CD4-positive, alpha-beta memory T cell (primary cell): ENCODE measurements at places on chromosomes 2 and 18. TPM values are rescaled to one million over a fixed set of nuclear protein-coding genes. Genes with fewer than 3 reads are reported as not detected.

The HOXD9 gene
- not detected for total RNA-seq

GRCh38 chr2:181051861-181052522 lies 71.6 kb downstream of the UBE2E3 start:
- DNase-seq, result no peak

GRCh38 chr18:76647322-76647721 lies 152.3 kb upstream of the ZNF516 start:
- no peak for DNase-seq

The GAL3ST2 gene
- total RNA-seq, result not detected

GRCh38 chr18:79621501-79621900 lies 58.1 kb upstream of the CTDP1 start:
- no peak for DNase-seq

The SMYD1 gene
- total RNA-seq, result not detected

GRCh38 chr2:17689010-17689409 lies 64.6 kb downstream of the SMC6 start:
- no peak for DNase-seq

The SMC6 gene
- total RNA-seq, result 19.1 TPM

DNA sequence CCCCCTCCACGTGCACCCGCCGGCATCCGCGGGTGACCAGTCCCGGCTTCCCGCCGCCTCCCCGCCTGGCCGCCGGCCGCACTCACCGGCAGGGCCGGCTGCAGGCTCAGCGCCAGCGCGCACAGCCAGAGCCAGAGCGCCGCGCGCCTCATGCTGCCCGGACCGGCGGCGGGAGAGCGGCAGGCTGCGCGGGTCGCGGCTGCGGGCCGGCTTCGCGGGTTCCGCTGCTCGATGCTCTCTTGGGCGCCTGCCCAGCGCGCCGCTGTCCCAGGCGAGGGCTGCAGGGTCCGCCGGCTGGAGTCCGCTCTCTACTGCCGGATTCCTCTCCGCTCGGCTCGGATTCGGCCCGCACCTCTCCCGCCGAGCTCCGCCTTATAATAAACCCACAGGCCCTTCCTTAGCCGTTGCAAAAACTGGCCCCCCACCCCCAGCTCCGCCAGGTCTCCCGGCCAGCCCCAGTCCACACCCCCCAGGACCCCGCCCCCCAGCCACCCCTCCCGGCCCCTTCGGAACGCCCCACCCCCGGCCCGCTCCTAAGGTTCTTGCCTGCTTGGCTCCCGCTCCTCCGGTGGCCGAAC lies at the start of gene SDC1:
Gene SDC1 (minus strand): TSS at position 415 of the 578 bp plus-strand sequence. CDS start 263 bp downstream, at position 152.
- no peak for DNase-seq

GRCh38 chr2:149658553-149658952 lies 71.0 kb upstream of the MMADHC start:
- DNase-seq, result no peak
